ENCODE measurements at places on chromosomes 11 and 22.

- no peak for DNase-seq
Observed at GRCh38 chr11:19448651-19449050, 207.9 kb upstream of the E2F8 start.

GRCh38 chr11:72426103-72426757, 8.1 kb downstream of the CLPB start:
- no peak for DNase-seq

GRCh38 chr11:86664930-86665329, 7.5 kb downstream of the ME3 start:
- no peak for DNase-seq

- DNase-seq: no peak
Observed at GRCh38 chr11:134639586-134640330, 227.7 kb upstream of the B3GAT1 start.

DNA sequence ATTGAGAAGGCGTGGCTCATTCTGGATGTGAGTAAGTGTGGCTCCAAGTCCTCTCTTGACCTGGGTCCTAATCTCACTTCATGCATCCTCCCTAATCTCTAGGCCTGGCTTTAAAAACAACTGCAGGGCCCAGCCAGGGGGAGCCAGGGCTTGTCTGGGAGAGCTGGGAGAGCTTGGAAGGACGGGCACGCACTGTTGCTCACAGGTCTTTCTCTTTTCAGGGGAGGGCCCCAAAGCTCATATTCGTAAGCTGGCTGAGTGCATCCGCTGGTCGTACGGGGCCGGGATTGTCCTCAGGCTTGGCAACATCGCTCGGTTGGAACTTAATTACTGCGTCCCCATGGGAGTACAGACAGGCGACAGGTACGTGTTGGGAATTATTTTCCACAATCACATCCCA, 34.1 kb upstream of the PARVB start:
- DNase-seq: no peak

- no peak for DNase-seq
Observed at GRCh38 chr22:29139965-29140782, 65.5 kb upstream of the EMID1 start.

GRCh38 chr22:40107244-40107643, 70.5 kb upstream of the TNRC6B start:
- DNase-seq: no peak

- DNase-seq: no peak
Observed at GRCh38 chr11:76654298-76654851, 16.2 kb downstream of the LRRC32 start.

GRCh38 chr11:87712802-87713202, 462.4 kb downstream of the RAB38 start:
- DNase-seq: no peak

DNA sequence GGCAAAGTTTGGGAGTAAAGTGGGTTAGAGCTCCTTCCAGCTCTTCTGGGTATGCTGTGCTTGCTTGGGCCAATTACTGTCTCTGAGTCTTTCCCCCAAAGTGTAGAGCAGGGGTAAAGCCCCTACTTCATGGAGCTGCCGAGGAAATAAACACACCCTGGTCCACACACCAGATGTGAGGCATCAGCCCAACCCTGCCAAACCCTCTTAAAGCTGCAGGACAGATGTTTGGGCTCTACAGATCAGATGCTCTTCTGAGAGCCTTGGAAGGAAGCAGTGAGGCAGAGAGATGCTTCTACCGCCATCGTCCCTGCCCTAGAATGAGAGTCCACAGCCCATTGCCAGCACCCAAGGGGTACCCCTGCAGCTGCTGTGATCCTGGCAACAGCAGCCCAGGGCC, 64.7 kb downstream of the ELFN2 start:
- DNase-seq: no peak

DNA sequence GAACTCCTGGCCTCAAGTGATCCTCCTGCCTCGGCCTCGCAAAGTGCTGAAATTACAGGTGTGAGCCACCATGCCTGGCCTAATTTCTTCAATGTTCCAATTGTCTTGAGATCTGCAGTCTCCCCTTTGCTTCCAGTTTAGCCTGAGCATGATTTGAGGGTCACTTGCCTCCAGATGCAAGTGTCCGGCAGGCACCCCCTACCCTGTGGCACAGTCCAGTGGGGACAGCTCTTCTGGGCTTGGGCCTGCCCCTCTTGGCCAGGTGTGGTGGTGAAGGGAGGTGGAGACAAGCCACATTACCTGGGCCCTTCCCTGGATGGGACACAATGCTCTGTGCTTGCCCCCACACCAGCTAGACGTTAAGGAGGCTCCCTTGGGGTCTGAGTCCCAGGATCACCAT, 21.3 kb upstream of the CACNG2 start:
- no peak for DNase-seq

DNA sequence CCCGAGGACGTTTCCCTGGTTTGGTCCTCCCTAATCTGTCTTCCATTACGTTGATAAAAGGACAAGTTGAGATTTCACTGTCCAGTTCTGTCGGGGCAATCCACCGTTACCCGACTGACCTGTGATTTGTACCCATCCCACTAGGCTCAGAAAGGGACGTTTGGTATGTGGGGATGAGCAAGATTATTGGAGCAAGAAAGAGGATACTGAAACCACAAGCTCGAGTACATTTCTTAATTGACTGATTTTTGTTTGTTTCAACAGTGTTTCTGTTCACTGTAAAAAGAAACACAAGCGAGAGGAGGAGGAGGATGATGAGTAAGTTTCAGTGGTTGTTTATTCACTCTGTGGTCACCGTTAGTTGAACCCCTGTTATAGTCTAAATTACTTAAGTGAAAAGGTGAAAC, 969 bp downstream of the CCDC117 start:
- DNase-seq: no peak

DNA sequence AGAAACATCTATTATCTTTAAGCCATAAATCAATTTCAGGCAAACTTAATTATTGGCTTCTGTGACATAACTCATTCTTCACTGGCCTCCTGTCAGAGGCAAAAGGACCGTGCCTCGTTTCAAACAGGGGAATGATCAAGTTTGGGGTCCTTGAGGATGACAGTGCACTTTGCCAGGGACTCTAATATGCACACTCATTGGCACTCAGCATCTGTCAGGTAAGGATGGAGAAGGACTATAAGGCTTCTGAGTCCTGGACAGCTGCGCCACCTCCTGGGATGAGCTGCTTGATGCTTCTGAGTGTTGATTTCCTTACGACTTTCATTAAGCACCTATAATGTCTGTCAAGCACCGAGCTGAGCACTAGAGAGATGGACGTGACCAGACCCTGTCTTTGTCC, 20.2 kb downstream of the BPIFC start:
- DNase-seq: no peak

- DNase-seq: no peak
Observed at GRCh38 chr11:97118614-97119200, 728.9 kb downstream of the JRKL start.

DNA sequence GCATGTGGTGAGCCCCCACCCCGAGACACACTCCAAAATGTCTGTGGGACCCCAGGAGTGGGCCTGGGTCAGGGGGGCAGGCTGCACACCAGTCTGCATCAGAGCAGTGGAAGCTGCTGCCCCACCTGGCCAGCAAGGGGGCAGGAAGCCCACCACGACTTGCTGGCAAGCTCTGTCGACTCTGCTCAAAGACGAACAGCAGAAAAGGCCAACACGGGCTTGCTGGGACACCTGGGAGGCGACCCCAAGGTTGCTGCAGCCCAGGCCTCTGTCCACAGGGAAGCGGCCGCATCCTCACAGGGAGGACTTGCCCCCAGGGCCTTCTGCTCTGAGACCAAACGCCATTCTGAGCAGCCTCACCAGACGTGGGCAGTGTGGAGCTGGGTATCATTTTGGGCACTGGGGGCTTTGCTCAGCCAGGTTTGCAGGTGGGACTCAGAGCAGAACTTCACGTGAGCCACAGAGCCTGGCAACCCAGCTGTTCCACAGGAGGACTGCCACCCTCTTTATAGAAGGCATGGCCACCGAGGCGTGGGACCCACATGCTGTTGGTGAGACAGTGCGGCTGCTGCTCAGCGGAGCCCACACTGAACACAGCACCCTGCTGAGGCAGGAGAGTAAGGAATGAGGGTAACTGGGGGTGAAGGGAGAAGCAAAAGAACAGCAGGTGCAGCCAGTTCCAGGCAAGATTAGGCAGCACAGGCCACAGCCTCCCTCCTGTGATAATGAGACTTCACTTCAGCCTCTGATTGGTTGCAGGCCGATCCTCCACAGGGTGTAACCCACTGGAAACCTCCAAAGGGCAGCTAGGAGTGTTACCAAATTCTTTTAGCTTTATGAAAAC, 11.0 kb downstream of the IL17REL start:
- no peak for DNase-seq

- no peak for DNase-seq
Observed at GRCh38 chr22:19691007-19691720, 23.1 kb upstream of the SEPTIN5 start.

DNA sequence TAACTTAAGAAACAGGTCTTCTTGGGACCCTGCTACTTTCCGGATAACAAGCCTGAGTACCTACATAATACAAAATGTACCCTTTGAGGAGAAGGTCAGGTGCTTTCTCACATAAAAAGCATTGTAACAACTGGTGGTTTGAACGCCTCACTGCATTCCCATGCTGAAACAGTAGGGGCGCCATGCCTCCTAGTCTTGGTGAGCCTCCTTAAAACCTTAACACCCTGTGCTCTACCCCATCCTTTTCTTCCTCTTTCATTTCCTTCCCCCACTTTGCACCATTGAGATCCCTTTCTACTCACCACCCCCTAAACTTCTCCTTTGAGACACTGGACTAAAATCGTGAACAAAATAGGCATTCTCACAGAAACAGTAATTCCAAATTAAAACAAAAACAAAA, 729.3 kb downstream of the NTM start:
- no peak for DNase-seq

DNA sequence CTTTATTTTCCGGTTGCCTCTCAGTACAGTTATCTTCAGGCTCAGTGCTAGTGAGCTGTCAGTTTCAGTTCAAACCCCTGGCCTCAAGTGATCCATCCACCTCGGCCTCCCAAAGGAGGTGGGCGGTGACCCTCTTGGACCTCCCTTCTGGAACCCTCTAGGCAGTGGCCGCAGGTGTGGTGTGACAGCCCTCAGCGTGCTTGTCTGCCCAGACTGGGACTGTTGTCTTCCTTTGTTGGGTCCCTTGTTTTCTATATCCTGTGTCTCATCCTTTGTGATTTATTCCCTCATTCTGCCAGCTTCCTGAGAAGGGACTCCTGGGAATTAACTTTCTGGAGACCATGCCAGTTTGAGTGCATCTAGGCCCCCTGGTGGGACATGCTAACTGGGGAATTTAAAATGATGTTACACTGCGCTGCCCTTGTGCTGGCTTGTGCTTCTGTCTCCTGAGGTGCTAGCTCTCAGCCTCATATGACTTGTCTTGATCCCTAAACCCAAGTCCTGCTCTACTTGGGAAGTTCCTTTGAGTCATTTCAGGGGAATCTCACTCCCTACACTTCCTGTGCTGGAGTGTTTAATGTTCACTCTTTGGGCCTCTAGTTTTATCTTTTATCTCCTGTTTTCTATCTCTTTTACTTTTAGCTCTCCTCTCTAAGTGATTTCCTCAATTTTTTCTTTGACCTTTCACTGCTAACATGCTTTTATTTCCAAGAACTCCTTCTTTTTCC, 19.4 kb downstream of the MED15 start:
- no peak for DNase-seq

- DNase-seq: no peak
Observed at GRCh38 chr22:25448435-25449051, 115.9 kb upstream of the GRK3 start.

GRCh38 chr11:70713988-70714665, 315.8 kb downstream of the CTTN start:
- no peak for DNase-seq

DNA sequence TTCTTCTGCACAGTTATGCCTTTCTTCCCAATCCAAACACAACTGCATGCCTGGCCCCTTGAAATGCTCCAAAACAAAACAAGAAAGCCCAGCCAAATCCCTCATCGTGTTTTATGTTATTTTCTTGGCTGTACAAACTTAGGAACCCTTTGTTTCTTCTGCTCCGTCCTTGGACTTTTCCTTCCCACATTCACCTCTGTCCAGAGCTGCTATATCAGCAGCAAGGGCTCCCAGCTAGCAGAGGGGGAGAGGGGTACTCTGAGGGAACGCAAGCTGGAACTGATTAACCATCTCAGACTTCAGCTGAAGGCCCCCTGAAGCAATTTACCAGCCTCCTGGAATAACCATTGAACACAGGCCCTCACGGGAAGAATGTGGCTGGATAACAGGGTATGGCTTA, 214.7 kb downstream of the TENM4 start:
- no peak for DNase-seq

DNA sequence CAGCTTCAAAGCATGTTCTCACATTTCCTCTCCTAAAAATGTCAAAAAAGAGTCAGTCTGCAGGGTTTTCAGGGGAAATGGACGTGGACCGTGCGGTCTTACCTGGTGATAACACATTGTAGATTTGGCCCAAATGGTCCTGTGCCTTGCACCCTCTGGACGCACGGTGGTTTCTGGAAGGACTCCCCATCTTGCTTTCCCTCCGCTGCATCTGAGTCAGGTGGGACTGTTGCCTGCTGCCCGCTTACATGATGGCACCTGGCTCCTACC, 1290.1 kb downstream of the TBC1D22A start:
- DNase-seq: no peak

GRCh38 chr22:24433828-24434470, 6.5 kb downstream of the ADORA2A start:
- DNase-seq: peak; percentile 31

GRCh38 chr11:115521825-115522224, 17.6 kb upstream of the CADM1 start:
- DNase-seq: no peak

DNA sequence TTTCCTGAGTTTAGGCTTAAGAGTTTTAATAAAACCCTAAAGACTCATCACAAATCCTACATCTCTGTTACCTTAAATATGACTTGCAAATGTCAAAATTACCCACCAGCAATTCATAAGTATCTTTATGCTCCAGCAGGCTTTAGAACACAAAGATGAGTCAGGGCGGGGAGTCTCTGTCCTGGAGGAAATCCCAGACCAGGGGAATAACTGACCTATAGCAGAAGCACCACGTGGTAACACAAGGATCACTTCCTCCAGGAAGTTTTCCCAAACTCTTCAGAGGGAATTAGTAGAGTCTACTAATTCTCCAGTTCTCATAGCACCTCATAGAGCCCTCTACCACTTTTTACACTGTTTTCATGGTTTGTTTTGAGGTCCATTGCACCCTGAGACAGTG, 217.0 kb downstream of the NAV2 start:
- DNase-seq: no peak

GRCh38 chr11:86182976-86183584, 61.5 kb upstream of the EED start:
- DNase-seq: no peak
